ENCODE measurements at places on chromosomes 5 and 9. TPM values are rescaled to one million over a fixed set of nuclear protein-coding genes. Genes with fewer than 3 reads are reported as not detected.

DNA sequence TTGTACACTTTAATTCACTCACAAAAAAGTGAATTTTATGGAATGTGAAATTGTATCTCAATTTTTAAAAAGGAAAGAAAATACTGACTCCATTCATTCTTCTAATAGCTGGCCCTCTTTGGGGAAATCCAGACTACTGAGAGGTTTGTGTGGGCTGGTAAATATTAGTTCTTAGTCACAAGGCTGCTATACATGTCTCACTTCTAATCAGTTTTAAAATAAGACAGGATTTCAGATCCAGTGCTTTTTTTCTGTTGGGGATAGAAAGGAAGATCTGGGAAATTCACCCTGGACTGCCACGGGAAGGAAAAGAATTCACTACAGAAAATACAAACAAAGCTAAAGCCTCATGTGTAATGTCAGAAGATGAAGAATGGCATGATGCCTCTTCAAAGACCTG is 32.7 kb upstream of the ADAMTSL1 start:
- DNase-seq, result no peak

GRCh38 chr5:169914766-169915165 is 65.5 kb downstream of the INSYN2B start:
- no peak for DNase-seq

GRCh38 chr5:11064763-11065450 is 303.9 kb upstream of the DAP start:
- DNase-seq, result no peak

GRCh38 chr9:61671276-61671973 is 481.6 kb downstream of the SPATA31A7 start:
- DNase-seq, result no peak

GRCh38 chr9:127955294-127956015 is 17.8 kb upstream of the DPM2 start:
- DNase-seq, result peak; percentile 64

Gene ACTL7B
- not detected for polyA plus RNA-seq

DNA sequence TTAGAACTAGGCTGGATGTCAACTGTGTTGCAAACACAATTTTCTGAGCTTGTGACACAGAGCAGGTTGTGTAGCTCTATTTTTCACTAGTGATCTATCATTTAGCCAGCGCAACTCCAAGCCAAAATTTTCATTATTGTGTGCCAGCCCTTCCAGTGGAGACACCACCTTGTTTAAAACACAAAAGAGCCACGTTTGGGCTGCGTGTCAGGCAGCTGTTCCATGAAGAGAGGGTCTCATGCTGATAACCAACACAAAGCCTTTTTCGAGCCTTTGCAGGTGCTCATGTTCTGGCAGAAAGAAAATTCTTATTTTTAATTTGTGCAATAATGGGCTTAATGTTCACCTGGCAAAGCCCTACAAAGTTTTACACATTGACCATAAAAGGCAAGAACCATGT is 237.6 kb upstream of the RGMB start:
- DNase-seq, result no peak

GRCh38 chr5:37626266-37626665 is 213.6 kb downstream of the GDNF start:
- DNase-seq, result no peak

DNA sequence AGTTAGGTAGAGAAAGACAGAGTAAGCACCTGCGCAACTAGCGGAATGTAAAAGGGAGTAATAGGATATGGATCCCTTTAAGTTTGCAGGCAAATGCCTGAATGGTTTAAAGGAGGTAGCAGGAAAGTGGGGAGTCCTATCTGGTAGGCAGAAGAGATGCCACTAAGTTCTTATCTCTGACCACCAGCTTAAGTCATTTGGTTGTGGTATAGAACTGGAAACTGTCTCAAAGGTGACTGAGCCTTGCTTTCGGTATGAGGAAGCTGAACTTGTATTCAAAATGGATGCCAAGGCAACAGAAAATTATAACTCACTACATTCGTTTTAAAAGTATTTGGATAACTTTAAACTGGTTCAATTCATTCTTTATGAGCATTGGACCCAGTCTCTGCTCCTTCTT is 475.6 kb downstream of the DMRTA1 start:
- no peak for DNase-seq

Gene ABHD17B
- polyA plus RNA-seq, result 26.6 TPM

Gene PDCD1LG2
- not detected for polyA plus RNA-seq

Gene MRPS30
- 65.0 TPM for polyA plus RNA-seq

- no peak for DNase-seq
These were observed 241.6 kb downstream of the FBXL7 start for GRCh38 chr5:15741591-15741990.

Gene CDC25C
- polyA plus RNA-seq, result not detected

- no peak for DNase-seq
These were observed 62.8 kb downstream of the SPATA31C2 start for GRCh38 chr9:88075506-88075905.

Gene ADRB2
- polyA plus RNA-seq, result 25.7 TPM

Gene PITX1
- polyA plus RNA-seq, result not detected

DNA sequence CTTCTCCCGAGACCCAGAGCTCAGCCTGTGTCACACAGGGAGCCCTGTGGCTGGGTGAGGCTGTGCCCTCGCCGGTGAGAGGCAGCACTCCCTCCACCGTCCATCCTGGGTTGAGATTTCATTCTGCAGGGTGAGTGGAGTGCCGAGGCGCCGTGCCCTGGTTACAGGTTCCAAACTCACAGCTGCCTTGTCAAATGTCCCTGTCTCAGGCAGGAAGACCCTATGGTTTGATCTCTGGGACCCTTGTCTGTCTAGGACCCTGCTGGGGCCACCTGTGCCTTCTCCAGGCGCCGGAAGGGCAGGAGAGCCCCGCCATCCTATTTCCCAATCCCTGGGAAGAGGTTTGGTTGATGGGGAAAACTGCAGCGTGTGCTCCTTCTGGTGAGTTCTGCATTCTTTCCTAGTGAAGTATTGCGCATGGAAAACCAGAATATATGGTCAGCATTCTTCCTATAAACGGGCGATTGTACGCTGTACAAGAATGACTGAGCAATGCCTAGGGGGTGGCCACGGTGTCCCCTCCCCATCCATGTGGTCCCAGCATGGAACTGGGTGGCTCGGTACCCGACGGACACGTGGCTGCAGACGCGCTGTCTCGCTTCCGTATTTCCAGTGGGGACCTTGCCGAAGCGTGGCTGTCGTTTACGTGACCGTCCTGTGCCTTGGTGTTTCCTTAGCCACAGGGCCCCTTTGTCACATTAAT is 95.9 kb upstream of the COL5A1 start:
- DNase-seq, result no peak

DNA sequence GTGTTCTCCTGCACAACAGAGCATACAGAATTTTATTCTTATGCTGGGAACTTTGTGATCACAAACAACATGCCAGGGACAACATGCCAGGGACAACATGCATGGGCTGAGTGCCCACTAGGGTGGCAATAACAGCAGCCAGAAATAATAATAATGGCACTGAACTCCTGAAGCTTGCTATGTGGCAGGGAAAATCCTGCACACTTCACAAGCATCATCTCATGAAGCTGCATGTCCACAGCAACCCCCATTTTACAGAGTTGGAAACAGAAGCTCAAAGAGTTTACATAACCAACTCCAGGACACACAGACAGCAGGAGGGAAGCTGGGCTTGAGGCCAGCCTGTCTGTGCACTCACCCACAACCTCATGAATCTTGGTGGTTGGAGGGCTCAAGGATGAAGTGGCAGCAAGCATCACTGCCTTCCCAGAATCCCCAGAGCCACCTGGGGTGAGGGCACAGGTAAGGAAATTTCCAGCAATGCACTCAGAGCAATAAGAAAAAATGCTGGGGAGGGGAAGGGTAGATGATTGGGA is 111.4 kb downstream of the GABBR2 start:
- DNase-seq, result no peak

Gene PCDHA4
- not detected for polyA plus RNA-seq

Gene SEMA5A
- not detected for polyA plus RNA-seq

Gene SELENOP
- polyA plus RNA-seq, result not detected

Gene PAEP
- polyA plus RNA-seq, result not detected

Gene RASGEF1C
- polyA plus RNA-seq, result not detected

DNA sequence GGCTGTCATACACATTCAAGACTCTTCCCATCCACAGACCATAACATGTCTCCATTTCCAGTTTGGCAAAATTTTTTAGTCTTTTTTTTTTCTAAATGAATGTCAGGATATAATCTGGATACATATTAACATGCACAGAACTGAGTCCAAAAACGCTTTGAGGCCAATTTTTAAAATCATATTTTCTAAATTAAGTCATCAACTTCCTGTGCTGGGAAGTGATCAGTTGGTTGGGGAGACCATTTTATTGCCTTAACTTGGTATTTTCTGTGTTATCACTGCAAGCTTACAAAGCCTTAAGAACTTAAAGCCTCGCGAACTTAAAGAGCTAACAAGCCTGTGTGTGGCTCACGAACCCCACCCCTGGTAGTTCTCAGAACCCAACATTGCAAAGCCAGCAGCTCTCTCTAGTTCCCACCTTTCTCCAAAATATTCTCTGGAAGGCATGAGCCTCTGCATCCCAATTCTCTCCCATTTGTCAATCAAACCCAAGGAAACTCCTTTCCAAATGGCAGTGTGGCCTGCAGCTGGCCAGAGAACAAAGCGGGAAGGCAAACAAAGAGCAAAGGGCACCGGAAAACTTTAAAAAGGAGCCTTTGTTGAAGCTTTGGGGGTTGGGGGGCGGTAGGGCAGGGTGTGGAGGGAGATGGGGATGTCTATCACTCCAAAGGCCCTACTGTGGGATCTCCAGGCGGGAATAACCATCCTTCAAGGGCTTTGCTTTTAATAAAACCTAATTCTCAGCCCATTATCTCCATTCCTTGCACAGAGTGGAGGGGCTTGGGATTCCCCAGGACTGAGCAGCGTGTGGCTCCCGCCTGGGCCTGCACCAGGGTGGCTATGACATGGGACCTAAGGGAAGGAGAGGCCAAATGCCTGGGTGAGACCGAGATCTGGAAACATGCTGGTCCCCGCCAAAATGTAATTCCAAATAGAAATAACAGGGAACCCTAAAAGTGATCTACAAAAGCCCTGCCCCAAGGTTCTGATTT is 65.0 kb downstream of the ROR2 start:
- DNase-seq, result no peak

Data from CD8-positive, alpha-beta memory T cell (primary cell).